ENCODE measurements at places on chromosomes 4 and X.

GRCh38 chr4:70425306-70425705 is 27.6 kb downstream of the OPRPN start:
- no peak for DNase-seq

GRCh38 chr4:130233377-130234047 is 1137.6 kb downstream of the C4orf33 start:
- DNase-seq = no peak

DNA sequence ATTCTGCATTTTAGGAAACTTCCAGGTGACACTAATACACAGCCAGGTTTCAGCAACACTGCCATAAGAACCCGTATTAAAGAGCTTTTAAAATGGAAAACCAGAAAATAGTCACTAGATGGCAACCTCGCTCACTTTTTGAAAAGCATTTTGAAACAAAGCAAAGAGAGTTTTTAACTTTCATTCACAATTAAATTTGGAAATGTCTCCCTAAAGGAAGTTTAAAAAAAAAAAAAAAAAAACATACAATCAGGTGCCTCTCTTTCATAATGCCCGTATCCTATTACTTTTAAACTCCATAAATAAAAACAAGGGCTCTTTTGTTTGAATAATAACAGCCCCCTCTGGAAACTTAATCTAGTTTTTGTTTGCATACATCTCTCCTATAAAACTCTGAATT is 20.3 kb downstream of the MEPE start:
- no peak for DNase-seq

- DNase-seq = no peak
Observed at GRCh38 chrX:45852884-45853283, 652.2 kb upstream of the DIPK2B start.

GRCh38 chr4:19969492-19969891 is 282.2 kb upstream of the SLIT2 start:
- no peak for DNase-seq

- DNase-seq = no peak
Observed at GRCh38 chrX:84248226-84248625, 60.2 kb upstream of the RPS6KA6 start.

DNA sequence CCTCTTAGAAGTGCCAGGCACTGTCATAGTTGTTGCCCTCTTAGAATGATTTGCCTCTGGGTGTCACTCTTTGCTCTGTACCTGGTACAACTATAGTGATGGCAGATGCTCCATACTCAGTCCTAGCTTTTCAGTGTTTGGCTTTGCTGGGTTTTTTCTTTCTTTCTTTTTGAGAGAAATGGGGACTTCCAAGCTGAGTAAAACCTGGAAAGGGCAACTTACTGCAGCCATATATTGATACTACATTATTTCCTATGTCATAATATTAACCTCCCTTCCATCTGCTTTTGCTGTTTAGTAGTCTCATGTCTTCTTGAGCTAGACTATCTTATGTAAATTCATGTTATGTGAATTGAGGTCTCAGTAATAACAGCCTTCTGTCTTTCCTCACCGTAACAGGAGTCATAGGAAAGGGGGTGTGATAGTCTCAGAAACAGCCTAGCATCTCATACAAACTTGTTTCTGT is 49.0 kb downstream of the NIPAL1 start:
- no peak for DNase-seq

- no peak for DNase-seq
Observed at GRCh38 chrX:47212381-47213293, 5.8 kb upstream of the CDK16 start.

GRCh38 chrX:40385682-40386081 is 195.1 kb upstream of the ATP6AP2 start:
- no peak for DNase-seq

DNA sequence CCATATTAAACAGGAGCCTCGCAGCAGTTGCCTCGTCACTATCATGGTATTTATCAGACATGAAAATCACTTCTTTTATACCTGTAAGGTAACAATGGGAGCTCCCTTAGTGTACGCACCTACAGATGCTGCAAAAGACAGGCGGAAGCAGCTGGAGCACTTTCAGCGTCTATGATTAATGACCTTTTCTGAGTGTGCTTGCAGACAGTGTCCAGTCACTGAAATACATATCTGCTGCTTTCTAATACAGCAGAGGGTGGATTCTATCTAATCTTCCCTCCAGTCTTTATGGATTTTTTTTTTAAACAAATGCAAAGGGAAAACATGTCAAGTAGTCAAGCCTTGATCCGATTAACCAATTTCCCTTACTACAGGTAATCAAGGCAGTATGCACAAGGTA is 24.1 kb downstream of the DCTD start:
- DNase-seq = no peak

DNA sequence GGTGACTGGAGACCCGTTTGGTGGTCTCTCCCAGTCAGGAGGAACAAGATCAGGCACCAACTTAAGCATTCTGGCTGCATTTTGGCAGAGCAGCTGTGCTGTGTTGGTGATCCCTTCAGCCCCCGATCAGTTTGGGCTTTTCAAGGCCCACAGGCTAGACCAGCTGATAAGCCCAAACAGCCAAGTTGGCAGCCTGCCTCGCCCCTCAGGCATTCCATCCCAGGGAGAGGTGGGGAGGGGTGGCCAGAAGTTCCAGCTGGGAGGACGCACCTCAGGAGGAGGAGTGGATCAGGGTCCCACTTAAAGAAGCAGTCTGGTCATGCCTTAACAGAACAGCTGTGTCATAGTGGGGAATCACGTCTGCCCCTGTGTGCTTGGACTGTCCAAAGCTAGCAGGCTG is 105.8 kb downstream of the CHIC1 start:
- no peak for DNase-seq

DNA sequence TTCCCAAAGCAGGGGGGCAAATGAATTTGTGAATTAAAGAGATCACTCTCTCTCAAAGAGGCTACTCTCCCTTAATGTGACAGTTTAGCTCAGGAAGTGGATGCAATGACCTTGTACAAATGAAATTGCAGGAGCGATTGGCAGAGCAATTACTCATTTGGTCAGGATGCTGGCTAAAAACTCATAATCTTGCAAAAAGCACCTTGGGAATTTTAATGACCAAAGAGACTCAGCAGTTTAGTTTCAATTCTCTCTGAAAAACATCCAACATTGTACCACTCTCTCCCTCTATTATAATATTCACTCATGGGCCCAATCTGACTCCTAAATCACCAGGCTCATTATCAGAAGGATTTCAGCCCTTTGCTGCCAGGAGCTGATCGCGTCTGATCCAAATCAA is 26.1 kb downstream of the PDGFC start:
- DNase-seq = no peak

- no peak for DNase-seq
Observed at GRCh38 chrX:23799469-23800065, 16.6 kb downstream of the SAT1 start.

DNA sequence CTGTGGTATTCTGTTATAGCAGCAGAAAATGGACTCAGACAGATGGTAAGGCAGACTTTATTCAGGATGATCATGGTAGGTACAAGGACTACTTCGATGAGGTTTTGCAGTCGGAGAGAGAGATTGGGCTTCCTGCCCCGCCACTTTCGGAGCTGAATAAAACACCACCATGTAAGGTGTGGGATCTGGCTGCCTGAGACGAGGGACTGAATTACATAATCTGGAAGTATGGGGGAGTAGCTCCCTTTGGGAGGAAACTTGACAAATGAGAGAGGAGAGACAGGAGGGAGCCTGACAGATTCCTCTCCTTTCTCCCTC is 255.5 kb upstream of the GATB start:
- no peak for DNase-seq

DNA sequence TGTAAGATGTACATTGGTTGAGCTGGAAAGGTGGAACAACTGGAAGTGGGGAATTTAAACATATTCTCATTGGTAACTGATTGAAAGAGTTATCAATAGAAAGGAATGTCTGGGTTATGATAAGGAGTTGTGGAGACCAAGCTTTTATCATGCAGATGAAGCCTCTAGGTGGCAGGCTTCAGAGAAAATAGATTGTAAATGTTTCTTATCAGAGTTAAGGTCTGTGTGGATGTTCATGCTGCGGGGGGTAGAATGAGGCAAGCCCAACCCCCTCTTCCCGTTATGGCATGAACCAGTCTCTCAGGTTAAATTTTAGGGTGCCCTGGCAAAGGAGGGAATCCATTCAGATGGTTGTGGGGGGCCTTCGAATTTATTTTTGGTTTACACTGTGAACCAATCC is 16.0 kb downstream of the ARSD start:
- DNase-seq = no peak

DNA sequence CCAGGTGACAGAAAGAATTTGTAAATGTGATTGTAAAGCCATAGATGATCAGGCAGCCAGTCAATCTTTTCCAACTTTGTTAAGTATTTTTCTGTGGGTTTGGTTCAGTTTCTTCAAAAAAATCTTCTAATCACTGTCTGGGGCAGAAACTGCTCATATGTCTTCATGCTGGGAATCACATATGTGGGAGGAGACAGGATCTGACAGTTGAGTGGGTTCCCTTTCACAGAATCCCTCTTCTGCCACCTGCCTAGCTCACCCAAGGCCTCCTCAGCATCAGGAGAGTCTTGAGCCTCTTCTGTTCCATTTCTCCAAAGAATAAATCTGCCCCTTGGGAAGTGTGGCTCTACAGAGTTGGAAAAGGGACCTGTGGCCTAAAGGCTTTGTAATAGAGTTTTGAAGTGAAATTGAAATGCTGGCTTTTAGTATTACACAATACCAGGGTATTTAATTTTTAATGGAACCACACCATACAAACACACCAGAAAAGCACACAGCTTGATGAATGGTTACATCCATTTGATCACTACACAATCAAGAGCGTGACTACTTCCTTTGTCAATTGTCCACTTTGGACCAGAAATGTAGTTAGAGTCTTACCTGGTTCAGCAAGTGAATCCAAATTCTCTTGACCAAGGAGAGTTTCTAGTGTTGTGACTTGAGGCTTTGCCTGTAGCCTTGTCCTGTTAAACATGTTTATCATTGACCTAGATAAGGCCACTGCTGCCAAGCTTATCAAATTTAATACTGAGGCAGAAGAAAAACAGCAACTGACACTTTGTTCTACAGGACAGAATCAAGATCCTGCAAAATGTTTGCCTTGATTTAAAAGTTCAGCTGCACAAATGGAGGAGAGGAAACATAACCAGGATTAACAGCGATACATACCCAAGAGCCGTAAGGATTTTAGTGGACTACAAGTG is 20.4 kb downstream of the MSMO1 start:
- no peak for DNase-seq

DNA sequence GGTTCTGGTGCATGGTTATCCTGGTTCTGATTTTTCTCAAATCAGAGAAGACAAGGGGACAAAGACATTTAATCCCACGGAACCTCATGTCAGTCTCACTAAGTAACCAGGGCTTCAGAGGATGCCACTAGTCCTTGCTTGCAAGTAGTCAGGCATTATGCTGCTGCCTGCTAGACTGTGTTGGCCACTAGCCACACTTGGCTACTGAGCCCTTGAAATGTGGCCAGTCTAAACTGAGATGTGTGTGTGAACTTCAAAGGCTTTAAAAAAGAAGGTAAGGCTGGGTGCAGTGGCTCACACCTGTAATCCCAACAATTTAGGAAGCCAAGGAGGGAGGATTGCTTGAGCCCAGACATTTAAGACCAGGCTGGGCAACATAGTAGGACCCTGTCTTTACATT is 48.6 kb upstream of the IGFBP7 start:
- no peak for DNase-seq

GRCh38 chrX:63514569-63515080 is 163.5 kb upstream of the SPIN4 start:
- DNase-seq = no peak

- DNase-seq = no peak
Observed at GRCh38 chr4:57187246-57187645, 77.1 kb upstream of the IGFBP7 start.

GRCh38 chr4:54054501-54054900 is 9.9 kb downstream of the CHIC2 start:
- DNase-seq = no peak

DNA sequence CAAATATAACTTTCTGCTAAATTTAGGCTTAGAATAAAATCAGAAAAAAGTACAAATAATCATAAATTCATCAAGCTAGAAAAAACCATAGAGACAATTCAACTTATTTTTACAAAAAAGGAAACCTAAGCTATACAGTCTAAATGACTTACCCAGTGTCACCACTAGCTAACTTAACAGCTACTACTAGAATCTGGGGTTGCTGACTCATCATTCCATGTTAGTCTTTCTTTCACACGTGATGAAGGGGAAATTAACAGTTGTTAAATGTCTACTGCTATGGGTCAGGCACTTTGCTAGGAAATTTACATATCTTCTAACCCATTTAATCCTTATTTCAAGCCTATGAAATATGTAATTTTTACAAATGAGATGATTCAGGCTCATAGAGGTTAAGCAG is 349.3 kb upstream of the GALNT7 start:
- DNase-seq = no peak

DNA sequence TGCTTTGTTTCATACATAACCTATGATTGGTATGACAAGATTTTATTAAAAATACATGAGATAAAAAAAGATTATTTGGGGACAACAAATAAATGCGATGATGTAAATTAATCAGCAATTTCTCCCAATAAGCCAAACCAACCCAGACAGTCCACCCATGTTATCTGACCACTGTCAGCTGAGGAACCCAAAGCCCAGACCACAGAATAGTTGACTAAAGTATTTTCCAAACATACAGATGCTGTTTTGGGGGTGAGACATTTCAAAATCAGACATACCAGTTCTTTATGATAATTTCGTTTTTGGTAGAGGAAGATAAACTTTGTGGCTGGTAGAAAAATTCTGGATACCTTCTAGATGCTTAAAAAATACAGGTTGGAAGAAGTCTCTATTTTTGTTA is 650.8 kb upstream of the FAM241A start:
- DNase-seq = no peak

GRCh38 chr4:174016251-174016650 is 267.2 kb downstream of the FBXO8 start:
- no peak for DNase-seq

DNA sequence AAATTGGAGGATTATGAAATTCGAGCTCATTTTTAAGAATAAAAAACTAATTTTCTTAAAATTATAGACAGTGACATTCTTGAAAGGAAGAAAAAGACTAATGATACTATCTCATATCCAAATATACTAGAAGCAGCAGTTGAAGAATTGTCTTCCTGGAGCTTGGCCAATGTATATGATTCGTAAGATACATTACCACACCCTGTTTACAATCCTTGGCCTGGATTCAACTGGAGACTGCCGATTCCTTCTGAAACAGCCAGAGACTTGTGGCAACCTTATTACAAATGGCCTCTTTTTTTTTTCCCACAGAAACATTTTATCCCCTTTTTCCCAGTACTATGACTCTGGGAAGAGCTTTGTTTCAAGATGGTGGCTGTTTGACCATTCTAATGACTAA is 571.2 kb upstream of the FAT1 start:
- no peak for DNase-seq

- DNase-seq = no peak
Observed at GRCh38 chrX:153662266-153662665, 11.3 kb downstream of the PNCK start.
